ENCODE measurements at places on chromosomes 6 and 20.
A peak's percentile ranks its signal among the peaks of the same experiment; 100 is the strongest.

- no peak for DNase-seq
These were observed 61.3 kb downstream of the ATRN start for GRCh38 chr20:3532089-3532615.

DNA sequence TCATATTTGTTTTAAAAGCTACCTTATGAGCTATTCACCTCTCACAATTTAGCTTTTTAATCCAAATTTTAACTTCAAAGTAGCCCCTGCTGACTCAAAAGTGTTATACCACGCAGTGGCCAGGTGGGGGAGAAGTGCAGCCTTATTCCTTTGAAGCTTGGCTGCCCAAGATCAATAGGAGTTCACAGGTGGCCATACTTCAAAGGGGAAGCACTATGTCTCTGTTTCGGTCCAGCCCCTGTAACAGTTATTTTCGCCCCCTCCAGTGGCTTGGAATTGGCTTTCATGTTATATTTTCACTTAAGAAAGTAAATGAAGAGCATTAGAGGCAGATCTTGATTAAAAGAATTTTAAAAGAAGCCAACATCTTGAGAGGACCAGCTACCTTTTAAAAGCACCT lies 608.4 kb downstream of the EPHA7 start:
- peak; percentile 15 for DNase-seq

- DNase-seq, result no peak
These were observed 11.8 kb downstream of the TRMT6 start for GRCh38 chr20:5938456-5939029.

DNA sequence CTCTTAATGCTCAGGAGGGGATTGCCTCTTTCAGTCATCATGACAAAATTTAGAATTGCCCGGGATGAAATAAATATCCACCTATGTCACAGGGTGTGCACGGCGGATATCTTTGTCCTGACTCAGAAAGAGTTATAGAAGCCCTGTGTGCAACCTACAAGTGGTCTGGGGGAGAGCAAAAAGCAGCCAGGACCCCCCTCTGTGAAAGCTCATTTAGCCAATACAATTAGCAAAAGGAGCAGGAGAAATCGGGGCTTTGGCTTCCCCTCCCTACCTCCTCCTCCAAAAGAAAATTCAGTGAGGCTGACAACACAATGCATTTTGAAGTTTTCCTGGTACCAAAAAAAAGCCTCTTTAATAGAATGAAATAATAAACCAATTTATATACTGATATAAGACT lies 21.8 kb downstream of the FOXA2 start:
- no peak for DNase-seq

DNA sequence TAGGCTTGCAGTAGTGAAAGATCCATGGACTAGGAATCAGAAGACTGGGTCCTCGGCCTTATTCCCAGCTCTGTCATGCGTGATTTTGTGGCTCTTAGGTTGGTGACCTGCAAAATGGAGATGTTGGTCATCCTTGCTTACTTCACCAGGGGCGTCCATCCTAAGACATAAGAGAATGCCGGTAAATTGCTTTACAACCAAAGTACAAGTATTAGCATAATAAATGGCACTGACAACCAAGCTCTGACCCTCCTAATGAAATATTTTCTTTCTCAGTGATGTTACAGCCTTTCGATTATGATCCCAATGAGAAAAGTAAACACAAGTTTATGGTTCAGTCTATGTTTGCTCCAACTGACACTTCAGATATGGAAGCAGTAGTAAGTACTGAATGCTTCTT lies 45.3 kb downstream of the VAPB start:
- DNase-seq, result no peak

- no peak for DNase-seq
These were observed 887 bp upstream of the NSFL1C start for GRCh38 chr20:1467355-1468116.

GRCh38 chr6:31659649-31660380 lies 763 bp downstream of the C6orf47 start:
- DNase-seq, result peak; percentile 28

GRCh38 chr6:11416936-11417576 lies 120.5 kb upstream of the TMEM170B start:
- no peak for DNase-seq
